NCI-H345 (cell line): ENCODE measurements at places on chromosomes 4 and X.
A peak's percentile ranks its signal among the peaks of the same experiment; 100 is the strongest.

GRCh38 chrX:45756557-45756956 is 555.9 kb upstream of the DIPK2B start:
- peak; percentile 77 for DNase-seq

- DNase-seq: no peak
Measured at GRCh38 chr4:2385516-2385915, 32.9 kb downstream of the ZFYVE28 start.

GRCh38 chrX:153688506-153688905 is 780 bp downstream of the SLC6A8 start:
- no peak for DNase-seq

- no peak for DNase-seq
Measured at GRCh38 chrX:8288590-8288989, 117.5 kb upstream of the VCX2 start.

GRCh38 chr4:141541851-141542250 is 94.5 kb upstream of the IL15 start:
- no peak for DNase-seq

- DNase-seq: no peak
Measured at GRCh38 chr4:2180410-2180809, 61.5 kb downstream of the HAUS3 start.

GRCh38 chr4:40458683-40459082 is 123.5 kb downstream of the CHRNA9 start:
- DNase-seq: no peak

DNA sequence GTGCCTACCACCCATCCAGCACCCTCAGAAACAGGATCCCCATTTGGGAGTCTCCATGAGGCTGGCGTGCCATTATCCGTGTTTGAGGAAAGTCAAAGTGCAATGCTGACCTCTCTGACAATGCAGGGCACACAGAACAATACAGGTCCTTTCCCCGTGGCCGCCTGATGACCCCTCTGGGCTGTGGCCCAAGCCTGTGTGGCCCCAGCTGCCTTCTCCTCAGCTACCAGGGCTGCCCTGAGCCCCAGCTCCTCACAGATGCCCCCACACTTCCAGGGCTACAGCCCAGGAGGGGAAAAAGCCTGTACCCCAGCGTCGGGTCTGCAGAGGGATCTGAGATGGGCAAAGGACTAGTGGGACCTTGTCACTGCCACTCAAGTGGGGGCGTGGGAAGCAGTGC is 15.5 kb downstream of the ZFYVE28 start:
- no peak for DNase-seq

GRCh38 chrX:45872480-45872879 is 671.8 kb upstream of the DIPK2B start:
- no peak for DNase-seq

DNA sequence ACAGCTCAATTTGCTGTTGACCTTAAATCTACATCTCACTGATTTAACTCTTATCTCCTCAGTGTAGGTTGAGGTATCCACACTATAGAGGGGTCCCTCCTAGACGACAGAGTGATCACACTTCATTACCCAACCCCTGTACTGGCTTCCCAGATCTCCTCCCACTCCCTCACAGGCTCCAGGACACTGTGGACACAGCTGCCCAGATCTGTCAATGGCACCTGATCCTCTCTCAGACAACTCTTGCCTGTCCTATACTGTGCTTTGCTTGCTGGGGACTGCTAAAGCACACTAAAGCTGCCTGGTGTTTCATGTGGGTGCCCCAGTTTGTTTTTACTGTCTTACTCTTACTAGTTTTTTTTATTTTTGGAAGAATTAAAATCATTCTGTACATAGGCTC is 27.9 kb downstream of the RAB40AL start:
- no peak for DNase-seq

GRCh38 chr4:85478576-85478975 is 3.6 kb downstream of the ARHGAP24 start:
- no peak for DNase-seq

GRCh38 chr4:26484032-26484515 is 6.2 kb downstream of the CCKAR start:
- no peak for DNase-seq

DNA sequence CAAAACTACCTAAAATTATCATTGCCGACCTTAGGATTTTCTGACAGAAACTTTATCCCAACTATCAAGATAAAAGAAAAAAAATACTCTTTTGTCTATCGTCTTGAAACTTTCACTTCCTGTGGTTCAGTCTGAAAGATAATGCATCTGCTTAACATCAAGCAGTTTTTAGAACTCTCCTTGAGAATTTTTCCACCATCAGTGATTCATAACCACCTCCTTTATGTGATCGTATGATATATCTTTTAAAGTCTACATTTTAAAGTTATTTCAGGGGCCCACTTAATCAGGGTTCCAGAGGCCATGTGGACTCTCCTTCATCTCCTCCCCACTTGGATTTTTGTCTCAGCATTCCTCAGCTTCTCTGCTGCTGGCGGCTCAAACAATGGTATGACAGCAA is 272.8 kb upstream of the TENM3 start:
- DNase-seq: no peak

DNA sequence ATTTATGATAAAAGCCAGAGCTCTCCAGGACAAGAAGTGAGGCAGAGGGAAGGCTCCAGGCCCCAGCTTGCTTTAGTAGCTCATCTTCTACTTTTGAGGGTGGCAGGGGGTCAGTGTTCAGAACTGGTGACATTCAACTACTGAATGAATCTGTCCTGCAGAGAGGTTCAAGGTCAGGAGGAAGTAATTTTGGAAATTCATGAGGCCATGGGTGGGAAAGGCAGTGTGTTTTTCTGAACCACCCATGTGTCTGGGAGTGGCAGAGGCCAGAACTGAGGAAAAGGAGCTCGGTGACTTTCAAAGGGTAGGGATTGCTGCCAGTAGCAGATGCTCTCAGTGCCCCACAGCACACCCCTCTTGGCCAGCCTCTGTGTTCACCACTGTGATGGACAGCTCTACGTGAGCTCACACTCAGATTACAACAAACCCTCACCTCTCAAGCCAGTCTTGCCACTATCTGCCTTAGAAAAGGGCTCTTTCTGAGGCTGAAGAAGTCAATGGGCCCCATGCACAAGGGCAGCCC is 571.2 kb downstream of the RAB28 start:
- no peak for DNase-seq

- DNase-seq: no peak
Measured at GRCh38 chr4:82042042-82042441, 331.7 kb downstream of the HNRNPD start.

- no peak for DNase-seq
Measured at GRCh38 chr4:141802333-141802732, 165.9 kb downstream of the IL15 start.

- DNase-seq: no peak
Measured at GRCh38 chr4:184420881-184421416, 53.4 kb downstream of the IRF2 start.

DNA sequence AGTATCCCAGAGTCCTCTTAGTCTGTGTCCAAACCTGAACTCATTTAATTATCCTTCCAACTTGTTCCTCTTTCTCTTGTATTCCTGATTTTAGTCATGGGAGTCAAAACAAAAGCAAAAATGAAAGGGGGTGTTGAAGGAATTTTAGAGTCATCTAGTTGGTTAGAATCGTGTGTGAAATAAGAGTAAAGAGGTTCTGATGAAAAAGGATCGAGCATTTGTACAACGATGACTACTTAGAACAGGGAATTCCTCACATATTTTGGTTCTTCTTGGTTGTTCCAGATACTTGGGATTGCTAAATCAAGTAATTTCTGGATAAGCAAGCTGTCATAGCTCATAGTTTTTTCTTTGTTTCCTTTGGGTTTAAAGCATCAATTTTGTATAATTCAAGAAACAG is 194.4 kb downstream of the BCOR start:
- no peak for DNase-seq
